C1 segment of cervical spinal cord (tissue), 14 donors: ENCODE measurements at places on chromosomes 2 and 18.

DNA sequence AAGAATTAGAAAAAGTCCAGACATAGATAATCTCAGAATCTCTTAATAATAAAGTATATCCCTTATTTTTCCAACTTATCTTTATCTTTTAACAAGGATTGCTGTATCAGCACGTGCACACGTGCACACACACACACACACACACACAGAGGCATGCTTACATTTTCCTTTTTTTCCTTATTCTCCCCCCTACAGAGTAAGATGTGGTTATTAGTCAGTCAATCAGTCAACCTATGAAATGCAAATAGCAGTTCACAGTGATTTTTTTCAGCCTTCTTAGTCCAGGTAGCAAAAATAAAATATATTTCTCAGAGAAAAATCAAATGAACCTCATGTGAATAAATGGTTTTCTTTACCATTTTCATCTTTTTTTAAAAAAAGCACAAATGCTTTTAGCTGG is 506.2 kb upstream of the SLC39A10 start:
- DNase-seq, result no peak

DNA sequence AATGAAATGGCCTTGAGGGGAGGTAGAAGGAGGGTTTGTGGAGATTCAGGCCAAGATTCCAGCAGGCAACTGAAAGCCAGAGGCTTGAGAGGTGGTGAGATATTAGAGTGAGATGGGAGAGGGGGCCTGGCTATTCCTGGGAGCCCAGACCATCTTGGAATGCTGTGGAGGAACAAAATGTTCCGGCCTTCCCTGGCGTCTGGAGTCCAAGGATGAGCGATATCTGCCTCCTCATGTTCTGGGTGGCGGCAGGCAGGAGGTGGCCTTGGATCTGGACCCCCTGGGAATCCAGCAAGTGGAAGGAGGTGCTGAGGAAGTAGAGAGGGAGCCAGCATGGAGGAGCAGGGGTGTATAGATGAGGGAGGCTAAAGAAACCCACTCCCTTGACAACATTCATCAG is 335.9 kb downstream of the CYP26B1 start:
- DNase-seq, result no peak

DNA sequence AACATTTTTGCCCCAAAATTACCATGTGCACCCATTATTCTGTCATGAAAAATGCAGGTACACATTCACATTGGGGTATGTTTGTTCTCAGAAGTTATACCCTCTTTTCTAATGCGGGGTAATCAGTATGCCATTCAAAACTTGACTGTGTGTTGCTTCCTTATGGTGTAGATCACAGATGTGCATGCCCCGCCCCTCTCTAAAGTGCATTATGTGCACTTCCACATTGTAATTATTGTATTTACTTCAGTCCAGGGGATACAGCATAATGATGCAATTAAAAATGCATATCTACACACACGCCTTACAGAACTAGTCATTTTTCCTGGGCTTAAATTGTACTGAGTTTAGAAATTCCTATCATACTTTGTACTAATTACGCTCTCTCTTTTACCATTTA is 48.8 kb downstream of the SLC9A2 start:
- DNase-seq, result no peak

- DNase-seq, result no peak
Observed at GRCh38 chr2:26971911-26972786, 1.7 kb downstream of the MAPRE3 start.

DNA sequence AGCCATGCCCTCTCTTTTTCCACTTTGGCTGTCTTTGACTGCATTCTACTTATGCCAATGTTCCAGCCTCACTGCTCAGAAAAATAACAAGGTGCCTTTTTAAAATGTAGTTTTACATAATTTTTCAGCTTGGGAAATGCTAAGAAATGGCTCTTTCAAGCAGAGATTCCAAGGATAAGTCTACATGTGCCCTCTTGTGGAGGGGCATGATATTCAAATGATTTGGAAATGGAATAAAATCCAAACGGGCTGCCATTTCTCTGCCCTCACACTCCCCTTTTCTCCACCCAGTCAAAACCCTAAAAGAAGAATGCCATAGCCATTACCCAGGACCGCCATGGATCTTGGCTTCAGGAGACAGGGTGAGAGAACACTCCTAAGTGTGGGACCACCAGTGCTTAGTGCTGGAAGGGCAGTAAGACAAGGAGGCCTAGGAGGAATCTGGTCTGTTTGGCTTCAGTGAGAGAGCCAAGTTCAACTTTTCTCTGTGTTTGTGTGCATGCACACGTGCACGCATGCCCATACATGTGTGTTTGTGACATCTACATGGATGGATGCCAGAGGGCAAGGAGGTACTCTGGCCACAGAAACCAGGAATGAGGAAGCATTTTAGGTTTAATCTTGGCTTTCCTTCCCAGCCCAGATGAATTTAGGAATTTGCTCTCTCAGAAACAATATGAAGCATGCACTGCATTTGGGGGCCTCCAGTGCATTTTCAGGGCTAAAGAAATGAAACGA is 174.0 kb upstream of the SLC14A2 start:
- no peak for DNase-seq

DNA sequence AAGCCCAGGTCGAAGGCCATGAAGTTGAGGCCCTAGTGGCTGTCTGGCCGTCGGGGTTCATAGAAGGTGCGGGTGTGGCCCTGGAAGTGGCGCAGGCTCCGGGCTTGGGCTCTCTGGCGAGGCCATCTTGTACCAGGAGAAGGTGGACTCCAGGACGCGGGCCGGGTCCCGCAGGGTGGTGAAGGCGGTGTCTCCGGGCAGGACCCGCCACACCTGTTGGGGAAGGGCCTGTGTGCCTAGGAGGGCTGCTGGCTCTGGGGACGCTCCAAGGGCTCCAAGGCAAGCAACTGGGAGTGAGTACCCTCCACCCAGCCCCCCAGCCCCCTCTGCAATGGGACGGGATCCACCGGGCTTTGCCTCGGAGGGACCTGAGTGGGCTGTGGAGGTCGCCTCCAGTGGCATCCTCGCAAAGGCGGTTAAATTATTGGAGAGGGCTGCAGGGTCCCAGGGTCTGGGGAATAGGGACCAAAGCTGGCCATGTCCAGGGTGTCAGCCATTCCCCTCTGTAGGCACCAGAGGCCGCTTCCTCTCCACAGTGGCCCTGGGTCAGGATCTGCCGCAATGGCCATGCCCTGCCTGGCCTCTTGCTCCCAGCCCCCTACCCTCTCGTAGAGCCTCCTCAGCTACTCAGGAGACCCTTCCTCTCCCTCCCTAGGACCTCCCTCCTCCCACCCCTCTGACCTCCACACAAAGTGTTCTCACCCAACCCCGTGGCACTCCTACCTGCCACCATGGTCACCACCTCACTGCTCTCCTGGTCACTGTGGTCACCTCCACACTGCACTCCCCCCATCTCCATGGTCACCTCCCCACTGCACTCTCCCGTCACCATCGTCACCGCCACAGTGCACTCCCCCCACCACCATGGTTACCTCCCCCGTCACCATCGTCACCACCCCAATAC is 10.3 kb downstream of the AQP12A start:
- DNase-seq, result no peak

GRCh38 chr2:114261366-114261765 is 181.1 kb upstream of the DPP10 start:
- DNase-seq, result no peak

- DNase-seq, result no peak
Observed at GRCh38 chr18:78309307-78309706, 670.3 kb upstream of the SALL3 start.

- no peak for DNase-seq
Observed at GRCh38 chr18:25190472-25190871, 161.5 kb downstream of the ZNF521 start.

DNA sequence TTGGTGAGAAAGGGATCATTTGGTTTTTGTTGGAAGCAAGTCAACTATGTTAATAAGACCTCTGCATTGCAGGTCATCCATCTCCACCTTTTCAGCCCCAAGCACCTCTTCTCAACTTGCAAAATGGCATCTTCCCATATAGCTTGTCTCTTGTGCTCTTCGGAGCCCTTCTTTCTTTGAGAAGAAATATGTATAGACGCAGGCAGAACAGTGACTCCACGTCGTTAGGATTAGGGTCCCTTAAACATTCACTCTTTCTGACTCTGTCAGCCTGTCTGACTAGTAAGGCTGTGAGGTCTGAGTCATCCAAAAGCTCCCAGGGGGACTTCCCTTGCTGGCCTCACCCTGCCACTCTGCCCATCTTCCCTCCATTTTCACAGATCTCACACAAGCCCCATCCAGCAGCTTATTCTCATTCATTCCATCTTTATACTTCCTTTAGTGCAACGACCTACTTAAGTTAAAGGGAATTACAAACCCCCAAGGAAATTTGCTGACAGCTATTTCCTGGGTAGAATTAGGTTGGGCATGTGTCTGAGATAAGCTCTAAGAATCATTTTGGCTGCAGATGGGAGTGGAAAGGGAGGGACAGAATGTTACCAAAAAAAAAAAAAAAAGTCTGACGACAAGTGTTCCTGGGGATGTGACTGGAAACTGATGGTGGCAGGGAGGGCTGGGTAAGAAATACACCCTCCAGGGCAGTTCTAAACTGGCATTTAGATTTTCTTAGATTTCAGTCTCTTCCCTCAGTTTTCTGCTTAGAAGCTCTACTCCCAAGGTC is 37.7 kb upstream of the MEX3C start:
- DNase-seq, result no peak

DNA sequence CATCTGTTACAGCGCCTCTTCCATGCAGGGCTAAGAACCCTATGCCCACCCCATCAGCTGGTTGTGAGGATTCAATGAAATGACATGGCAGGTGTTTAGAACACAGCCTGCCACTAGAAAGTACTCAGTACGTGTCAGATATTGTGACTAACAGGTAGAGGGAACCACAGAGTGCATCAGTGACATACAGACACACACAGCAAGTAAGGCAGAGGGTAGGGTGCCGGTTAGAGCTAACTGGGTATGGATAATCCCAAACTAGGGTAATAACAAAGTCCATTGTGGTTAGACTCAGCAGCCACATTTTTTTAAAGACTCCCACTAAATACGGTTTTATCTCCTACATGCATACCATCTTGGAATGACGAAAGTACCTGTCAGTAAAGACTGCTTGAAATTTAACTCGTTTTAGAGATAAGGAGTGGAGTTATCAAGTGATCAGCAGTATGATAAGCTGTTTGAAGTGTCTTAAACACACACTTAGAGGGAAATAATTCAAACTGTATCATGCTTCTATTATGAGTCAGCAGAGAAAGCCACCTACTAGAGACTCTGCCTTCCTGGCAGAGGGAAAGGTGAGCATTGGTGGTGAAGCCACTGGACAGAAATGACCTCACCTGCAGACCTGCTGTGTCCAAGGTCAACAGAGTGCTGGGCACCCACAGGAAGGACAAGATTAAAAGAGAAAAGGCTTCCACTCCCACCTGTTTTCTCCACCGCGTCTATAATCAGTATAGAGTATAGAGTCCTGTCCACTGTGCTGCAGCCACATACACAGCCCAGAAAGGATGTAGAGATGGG is 20.6 kb downstream of the MPPE1 start:
- no peak for DNase-seq

- DNase-seq, result no peak
Observed at GRCh38 chr2:78568782-78569373, 456.6 kb upstream of the REG3G start.

GRCh38 chr2:11568436-11568835 is 34.6 kb downstream of the GREB1 start:
- DNase-seq, result no peak

DNA sequence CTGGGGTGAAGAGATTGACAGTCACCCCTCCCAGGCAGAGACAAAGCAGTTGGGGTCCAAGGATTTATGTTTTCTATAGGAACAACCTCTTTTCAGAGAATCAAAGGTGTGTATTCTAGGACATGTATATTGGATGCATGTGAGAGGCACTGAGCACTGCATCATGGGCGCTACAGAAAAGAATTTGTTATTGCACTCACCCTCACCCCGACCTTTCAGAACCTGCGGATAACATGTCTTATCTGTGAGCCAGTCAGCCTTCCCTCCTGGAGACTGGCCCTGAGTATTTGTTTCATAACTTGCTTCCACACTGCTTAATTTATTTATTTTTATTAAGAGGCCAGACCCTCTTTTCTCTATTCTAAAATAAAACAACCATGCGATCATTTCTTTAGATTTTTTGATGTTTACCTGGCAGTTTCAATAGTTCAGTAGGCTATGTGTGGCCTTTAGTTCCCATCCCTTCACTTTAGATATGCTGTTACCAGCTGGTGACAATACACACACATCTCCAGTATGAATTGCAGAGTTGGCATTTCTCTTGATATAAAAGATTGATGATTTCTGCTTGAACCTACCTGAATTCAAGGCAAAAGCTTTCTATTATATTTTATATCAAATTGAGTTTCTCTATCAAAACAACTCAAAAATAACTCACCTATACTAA is 29.8 kb downstream of the FABP1 start:
- DNase-seq, result no peak

DNA sequence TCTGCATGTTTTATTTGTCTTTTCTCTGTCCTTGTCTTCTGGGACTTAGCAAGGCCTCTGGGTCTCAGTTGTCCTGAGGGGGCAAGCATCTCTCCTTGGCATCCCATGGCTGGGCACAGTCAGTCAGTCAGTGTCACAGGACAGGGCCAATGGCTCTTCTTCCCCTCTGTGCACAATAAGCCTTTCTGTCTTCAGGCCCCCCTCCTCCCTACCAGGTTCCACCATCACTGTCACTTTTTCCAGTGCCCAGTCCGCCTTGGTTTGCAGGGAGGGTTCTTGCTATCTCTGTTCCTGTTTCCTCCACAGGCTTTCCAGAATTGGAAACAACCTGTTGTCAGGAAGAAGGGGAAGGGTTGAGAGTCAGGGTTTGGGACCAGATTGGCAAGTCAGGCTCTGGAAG is 1.7 kb upstream of the VAMP5 start:
- DNase-seq, result no peak

- DNase-seq, result no peak
Observed at GRCh38 chr2:217735899-217736298, 266.9 kb downstream of the TNS1 start.

GRCh38 chr2:218471982-218472381 is 53.1 kb downstream of the VIL1 start:
- no peak for DNase-seq

DNA sequence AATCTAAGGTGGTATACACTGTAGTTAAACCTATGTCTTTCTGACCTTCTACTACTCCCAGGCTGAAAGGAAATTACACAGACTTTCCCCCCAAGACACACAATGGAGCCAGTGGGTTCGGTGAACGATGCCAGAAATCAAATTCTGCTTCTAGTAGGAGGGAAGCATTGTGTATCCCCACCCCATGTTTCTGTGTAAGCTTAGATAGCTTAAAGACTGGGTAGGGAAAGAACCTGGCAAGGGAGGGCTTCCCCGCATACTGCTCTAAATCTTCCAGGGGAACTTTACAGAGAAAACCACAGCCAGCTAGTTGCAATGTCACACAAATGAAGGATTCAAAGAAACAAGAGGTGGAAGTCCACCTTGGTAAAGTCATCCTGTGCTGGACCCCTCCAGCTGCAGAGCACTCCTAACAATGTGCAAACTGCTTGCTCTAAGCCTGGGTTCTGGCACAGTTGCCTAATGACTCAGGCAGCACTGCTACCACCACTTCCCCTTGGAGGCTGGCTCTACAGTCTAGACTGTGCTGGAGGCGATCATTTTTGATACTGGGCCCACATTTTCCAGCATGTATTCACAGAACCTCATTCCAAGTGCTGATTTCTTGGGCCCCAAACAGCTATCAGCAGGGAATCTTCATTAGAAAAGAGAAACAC is 47.5 kb downstream of the TRIB2 start:
- no peak for DNase-seq
